Endothelial cell (in vitro differentiated cells): ENCODE measurements at places on chromosomes 1 and 21. TPM values are rescaled to one million over a fixed set of nuclear protein-coding genes. Genes with fewer than 3 reads are reported as not detected.

- DNase-seq: no peak
Measured at GRCh38 chr1:14842891-14843290, 244.4 kb downstream of the KAZN start.

DNA sequence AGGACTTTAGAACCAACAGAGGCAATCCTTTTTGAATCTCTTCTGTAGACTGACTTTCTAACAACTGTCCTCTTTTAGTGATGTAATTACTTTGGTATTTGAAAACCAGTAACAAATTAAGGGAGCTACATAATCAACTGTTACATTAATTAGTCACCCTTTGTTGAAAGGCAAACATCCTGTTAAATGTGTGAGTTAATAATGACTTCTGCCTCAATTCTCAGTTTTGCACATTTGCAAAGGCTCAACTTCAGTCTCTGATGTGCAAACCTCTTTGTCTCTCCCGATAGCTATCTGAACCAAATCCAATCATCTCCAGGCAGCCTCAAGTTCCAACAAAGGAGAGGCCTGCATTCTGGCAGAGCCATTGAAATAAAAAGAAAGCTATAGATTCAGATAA is 135.4 kb upstream of the C8B start:
- no peak for DNase-seq

GRCh38 chr1:66519992-66520391 is 14.0 kb upstream of the SGIP1 start:
- no peak for DNase-seq

Gene RSPH1
- 0.82 TPM for total RNA-seq

- DNase-seq: no peak
Measured at GRCh38 chr1:201213926-201214325, 23.3 kb downstream of the IGFN1 start.

Gene RIMS3
- total RNA-seq: 5.4 TPM

DNA sequence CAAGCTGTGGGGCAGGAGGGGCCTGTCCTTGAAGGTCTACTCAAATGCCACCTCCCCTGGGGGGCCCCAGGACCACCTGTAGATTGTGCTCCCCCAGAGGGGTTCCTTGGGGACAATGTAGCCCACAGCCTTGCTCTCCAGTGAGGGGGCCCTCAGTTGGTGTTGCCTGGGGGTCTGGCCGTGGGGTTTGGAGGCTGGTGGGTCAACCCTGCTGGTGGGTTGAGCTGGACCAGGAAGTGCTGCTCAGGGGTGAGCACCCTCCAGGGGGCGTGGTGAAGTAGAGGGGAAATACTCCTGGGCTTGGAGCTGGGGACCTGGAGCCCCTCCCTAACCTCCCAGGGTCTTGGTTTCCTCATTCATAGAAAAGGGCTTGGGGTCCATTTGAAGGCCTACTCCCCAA is 143.6 kb upstream of the WNT4 start:
- no peak for DNase-seq

GRCh38 chr1:152228831-152229230 is 4.8 kb upstream of the HRNR start:
- DNase-seq: no peak

DNA sequence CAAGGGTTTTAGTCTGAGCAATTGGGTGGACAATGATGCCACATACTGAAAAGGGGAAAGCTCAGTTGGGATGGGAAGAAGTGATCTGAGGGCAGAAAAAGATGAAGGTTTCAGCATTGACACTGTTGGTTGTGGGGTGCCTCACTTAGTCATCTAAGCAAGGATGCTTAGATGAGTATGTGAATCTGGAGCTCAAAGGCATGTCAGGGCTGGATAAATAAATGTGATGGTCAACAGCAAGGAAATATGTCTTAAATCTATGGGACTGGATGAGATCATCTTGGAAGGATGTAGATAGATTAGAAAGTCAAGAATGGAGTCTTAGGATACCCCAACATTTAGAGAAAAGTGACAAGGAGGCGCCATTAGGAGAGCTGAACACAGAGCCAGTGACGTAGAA is 114.6 kb downstream of the ZBTB18 start:
- DNase-seq: no peak

- no peak for DNase-seq
Measured at GRCh38 chr1:247352175-247352574, 20.5 kb upstream of the ZNF496 start.

Gene ADAM30
- not detected for total RNA-seq

DNA sequence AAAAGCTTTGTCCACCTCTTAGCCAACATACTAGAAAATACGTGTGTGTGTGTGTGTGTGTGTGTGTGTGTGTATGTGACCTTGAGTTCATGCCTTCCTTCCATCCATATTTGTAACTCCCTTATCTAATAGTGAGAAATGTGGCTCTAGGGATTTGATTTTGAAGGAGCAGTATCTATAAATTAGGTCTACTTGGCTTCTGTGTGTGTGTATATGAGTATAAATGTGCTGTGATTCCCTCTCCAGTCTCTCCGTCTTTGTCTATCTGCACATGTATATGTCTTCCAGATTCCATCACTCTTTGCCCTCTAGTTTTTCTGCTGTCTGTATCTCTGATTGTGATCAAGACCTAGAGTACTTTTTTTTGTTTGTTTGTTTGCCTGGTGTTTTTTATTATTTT is 11.9 kb upstream of the NBL1 start:
- DNase-seq: no peak
